Stimulated activated CD4-positive, alpha-beta T cell treated with anti-CD3 and anti-CD28 coated beads, Interleukin-1b, Interleukin-23, amount 100 ng/mL, for 1 hour (primary cell): ENCODE measurements at places on chromosomes 4 and X.

- no peak for DNase-seq
Measured at GRCh38 chrX:21524008-21524407, 134.1 kb downstream of the KLHL34 start.

DNA sequence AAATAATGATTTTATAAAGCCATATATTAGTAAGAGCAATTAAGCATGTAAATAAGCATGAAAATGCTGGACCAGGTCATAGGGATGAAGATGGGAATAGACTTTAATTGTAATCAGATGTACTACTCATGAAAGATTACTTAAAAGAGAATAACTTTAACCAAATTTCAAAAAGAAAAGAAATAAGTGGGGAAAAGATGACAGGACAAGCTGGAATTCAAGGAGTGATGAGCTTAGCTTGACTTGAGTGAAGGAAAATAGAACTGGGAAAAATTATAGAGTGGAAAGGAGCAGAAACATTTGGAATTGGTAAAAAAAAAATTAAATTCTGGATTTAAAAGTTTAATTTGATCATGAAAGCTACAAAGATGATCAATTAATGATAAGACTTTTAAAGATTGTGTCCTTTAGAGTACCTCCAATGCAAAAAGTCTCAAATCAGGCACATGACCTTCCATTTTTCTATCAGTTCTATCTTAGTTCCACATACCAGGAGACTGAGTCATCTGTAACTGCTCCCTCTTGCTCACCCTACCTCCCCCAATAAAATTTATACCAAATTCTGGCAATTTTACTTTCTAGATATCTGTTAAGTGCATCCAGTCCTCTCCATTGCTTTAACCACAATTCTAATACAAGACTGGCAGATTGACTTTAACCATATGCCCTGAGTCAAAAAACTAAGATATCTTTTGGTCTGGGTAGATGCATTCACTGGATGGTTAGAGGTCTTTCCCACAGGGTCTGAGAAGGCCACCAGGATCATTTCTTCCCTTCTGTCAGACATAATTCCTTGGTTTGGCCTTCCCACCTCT lies 56.4 kb upstream of the SLIT2 start:
- DNase-seq: no peak

- DNase-seq: no peak
Measured at GRCh38 chr4:98969878-98970785, 25.4 kb upstream of the METAP1 start.

DNA sequence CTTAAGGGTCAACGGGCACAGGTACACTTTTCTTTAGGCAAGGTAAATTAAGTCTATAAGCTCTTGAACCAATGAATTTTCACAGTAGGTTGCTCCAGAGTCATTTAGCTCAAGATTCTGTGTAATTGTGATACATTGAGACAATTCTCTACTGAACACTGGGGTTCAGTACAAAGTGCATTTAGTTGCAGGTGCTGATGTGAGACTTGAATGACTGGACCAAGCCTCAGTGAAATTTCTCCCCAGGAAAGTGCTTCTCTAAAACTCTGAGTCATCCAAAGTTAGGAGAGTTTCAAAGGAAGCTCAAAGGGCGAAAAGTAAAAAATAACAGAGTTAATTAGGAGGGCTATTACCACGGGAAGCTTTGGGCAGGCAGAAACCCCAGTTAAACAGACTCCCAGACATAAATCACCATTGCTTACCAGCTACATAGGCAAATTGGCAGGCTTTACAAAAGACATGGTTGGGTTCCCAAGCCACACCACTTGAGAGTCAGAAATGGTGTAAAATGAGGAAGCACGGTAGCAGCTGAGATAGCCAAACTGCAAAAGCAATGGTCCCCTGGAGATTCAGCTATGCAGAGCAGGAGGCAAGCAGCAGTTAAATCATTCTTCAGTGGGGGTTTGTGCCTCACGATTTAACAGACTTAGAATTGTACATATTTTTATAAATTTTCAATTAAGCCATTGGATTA lies 202.6 kb downstream of the PCDH19 start:
- DNase-seq: no peak
